ENCODE measurements at places on chromosomes 5 and 9. TPM values are rescaled to one million over a fixed set of nuclear protein-coding genes. Genes with fewer than 3 reads are reported as not detected.
A peak's percentile ranks its signal among the peaks of the same experiment; 100 is the strongest.

Gene QRFP
- total RNA-seq: not detected

Gene SLCO6A1
- not detected for total RNA-seq

Gene ELP1
- 41.9 TPM for total RNA-seq

Gene EIF4E1B
- total RNA-seq: not detected

Gene GALT
- 27.2 TPM for total RNA-seq

Gene SPINK6
- not detected for total RNA-seq

Gene SOHLH1
- not detected for total RNA-seq

Gene PCA3
- not detected for total RNA-seq

Gene ROPN1L
- total RNA-seq: 0.17 TPM

- H3K4me3 ChIP-seq: no peak overlapping the region
- H3K4me1 ChIP-seq: no peaks in the 10 kb centered on the region
- no peaks in the 10 kb centered on the region for H3K27me3 ChIP-seq
- H3K27ac ChIP-seq: no peak overlapping the region
- DNase-seq: no peak
Observed at GRCh38 chr5:82255844-82256243, 22.3 kb downstream of the RPS23 start.

- H3K36me3 ChIP-seq: no peaks in the 10 kb centered on the region
- H3K27me3 ChIP-seq: no peaks in the 10 kb centered on the region
- peak overlapping the region; percentile 81 for H3K27ac ChIP-seq
- H3K4me1 ChIP-seq: peaks cover 5% of the 10 kb centered on the region
- peak overlapping the region; percentile 16 for H3K4me3 ChIP-seq
Observed at GRCh38 chr9:1231998-1232919, 182.1 kb downstream of the DMRT2 start.

DNA sequence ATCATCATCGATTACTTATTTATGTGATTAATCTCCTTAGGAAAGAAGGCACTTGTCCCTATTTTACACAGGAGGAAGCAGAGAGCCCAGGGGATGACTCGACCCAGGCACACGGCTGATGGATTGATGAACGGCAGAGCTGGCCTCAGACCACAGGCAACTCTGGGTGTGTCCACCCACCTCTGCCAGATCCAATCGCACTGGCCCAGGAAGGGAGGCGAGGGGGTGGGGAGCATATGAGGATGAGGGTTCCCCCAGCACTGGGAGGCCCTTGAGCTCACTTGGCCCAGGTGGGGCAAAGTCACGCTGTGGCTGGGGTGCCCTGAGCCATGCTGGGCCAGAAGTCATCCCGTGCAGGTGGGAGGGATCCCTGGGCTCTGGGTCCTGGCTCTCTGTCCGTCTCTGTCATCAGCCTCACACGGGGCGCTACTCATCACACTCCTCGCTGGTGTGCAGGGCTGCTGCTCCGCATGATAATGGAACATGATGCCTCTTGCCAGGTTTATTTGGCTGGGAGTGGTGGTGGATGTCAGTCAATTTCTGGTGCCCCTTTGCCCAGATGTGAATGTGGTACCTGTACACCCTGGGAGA lies 160.1 kb downstream of the GAPVD1 start:
- no peaks in the 10 kb centered on the region for H3K4me1 ChIP-seq
- no peak for DNase-seq
- no peak overlapping the region for H3K27ac ChIP-seq
- H3K36me3 ChIP-seq: no peaks in the 10 kb centered on the region
- H3K4me3 ChIP-seq: no peak overlapping the region

DNA sequence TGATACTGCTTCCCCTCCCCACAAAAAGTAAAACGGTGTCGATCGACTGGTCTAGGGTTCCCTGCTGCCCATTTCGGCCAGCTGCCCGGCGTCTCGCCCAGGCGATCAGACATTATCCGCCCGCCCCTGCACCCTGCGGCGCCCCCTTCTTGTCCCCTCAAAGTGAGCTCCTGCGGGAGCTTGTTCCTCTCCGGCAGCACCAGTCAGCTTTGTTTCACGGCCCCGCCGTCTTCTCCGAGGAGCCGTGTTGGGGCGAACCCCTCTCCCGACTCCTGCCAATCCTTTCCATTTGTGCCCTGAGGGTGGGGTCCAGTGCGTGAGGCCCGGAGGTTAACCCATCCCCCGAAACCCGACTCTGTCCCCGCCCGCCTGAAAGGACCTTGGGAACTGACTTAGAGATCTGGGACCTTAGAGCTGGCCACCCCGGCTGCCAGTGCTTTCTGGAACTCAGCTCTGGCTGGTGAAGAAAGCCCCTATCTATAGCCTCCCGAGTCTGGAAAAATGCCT lies 518 bp downstream of the UBE2B start:
- DNase-seq: peak; percentile 51
- no peaks in the 10 kb centered on the region for H3K4me1 ChIP-seq
- peak overlapping the region; percentile 91 for H3K4me3 ChIP-seq
- H3K27me3 ChIP-seq: no peaks in the 10 kb centered on the region
- H3K36me3 ChIP-seq: peaks cover 3% of the 10 kb centered on the region
- peak overlapping the region; percentile 98 for H3K27ac ChIP-seq

- H3K27me3 ChIP-seq: no peaks in the 10 kb centered on the region
- no peak overlapping the region for H3K4me3 ChIP-seq
- peak; percentile 64 for DNase-seq
- H3K4me1 ChIP-seq: no peaks in the 10 kb centered on the region
Observed at GRCh38 chr9:129561594-129562281, 59.2 kb downstream of the C9orf50 start.

DNA sequence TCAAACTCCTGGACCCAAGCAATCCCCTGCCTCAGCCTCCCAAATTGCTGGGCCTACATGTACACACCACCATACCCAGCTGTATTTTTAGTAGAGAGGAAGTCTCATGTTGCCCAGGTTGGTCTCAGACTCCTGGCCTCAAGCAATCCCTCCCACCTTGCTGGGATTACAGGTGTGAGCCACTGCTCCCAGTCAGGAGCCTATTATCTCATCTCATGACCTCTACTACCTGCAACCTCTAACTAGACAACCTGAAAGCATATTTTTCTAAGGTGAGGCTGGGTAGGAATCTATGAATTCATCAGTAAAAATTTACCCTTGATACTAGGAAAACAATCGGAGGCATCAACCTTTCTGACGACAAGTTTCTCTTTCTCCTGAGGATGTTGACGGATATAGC lies 10.0 kb downstream of the FAM13B start:
- H3K27ac ChIP-seq: no peak overlapping the region
- DNase-seq: no peak
- no peaks in the 10 kb centered on the region for H3K36me3 ChIP-seq
- no peak overlapping the region for H3K4me3 ChIP-seq
- H3K27me3 ChIP-seq: no peaks in the 10 kb centered on the region
- no peaks in the 10 kb centered on the region for H3K4me1 ChIP-seq

DNA sequence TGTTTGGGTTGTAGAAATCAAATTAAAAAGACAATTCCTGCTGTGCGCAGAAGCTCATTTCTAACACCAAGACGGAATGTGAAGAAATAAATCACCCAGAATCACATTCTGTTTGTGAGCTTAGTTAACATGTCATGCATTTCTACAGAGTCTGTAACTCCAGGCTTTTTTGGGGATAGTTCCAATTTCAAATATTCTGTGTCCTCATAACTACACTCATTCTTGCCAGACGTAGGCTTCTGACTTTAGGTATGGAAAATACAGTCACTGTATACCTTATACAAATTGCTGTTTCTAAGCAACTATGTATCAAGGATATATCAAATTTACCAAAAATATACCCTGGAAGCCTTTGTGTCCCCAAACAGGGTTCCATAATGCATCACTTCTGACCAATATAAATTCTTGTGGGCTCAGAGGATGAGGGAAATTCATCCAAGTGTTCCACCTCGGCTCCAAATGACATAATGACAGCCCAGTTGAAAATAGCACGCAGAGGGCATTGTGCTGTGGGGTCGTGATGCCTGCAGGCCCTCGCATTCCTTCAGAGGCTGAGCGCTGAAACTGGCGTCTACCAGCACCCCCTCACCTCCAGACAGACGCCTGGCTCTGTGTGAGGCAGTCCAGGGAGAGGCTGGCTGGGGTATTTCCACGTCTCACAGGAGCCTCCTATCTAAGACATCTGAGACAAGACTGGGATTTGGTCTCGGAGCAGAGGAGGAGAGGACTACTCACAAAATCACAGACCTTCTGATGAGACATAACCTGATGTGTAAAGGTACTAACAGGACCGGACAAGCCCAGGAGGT lies 79.8 kb downstream of the KLF4 start:
- H3K27ac ChIP-seq: no peak overlapping the region
- H3K27me3 ChIP-seq: no peaks in the 10 kb centered on the region
- H3K4me3 ChIP-seq: no peak overlapping the region
- no peaks in the 10 kb centered on the region for H3K36me3 ChIP-seq
- no peak for DNase-seq

DNA sequence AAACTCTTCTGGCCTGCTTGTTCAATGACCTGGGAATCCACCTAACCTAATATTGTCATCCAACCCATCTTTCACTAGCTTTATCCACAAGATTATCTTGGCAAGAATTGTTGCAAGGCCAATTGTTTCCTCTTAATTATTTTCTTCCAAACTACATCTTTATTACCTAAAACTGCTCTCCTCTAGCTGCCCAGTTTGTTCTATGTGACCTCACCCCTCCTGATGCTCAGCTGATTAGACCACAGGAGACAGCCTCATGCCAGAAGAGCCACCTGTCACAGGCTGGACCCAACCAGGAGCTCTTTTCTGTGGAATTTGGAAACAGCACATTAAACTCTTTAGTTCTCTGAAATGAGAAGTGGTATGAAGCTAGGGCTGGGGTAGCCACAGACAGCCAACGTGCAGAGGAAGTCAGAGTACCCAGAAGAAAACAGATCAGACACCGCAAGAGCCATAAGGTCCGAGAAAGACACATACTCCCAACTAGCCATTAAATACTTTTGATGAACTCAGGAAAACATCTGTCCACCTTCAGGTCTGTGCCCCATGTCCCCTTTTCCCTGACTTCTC lies 12.0 kb downstream of the SAXO1 start:
- no peak overlapping the region for H3K27ac ChIP-seq
- no peaks in the 10 kb centered on the region for H3K36me3 ChIP-seq
- H3K27me3 ChIP-seq: peaks cover 4% of the 10 kb centered on the region
- H3K4me1 ChIP-seq: no peaks in the 10 kb centered on the region
- no peak overlapping the region for H3K4me3 ChIP-seq

DNA sequence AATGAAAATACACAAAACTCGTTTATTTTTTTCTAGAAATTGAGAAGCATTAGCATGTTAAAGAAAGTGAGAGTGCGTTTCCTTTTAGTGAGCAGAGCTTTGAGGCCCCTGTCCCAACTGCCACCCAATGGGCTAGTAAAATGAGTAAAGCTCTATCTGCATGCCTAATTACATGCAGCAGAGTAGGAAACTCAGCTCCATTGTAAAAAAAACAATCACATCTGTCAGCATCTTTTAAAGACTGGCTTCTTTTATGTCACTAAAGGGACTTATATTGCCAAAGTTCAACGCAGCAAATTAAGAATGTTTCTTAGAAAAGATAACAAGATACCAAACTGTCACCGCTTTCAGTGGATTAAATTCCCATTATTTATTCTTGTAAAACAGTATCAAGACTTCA lies 154.0 kb downstream of the SNCAIP start:
- H3K36me3 ChIP-seq: no peaks in the 10 kb centered on the region
- no peaks in the 10 kb centered on the region for H3K4me1 ChIP-seq
- no peak for DNase-seq
- H3K4me3 ChIP-seq: no peak overlapping the region

DNA sequence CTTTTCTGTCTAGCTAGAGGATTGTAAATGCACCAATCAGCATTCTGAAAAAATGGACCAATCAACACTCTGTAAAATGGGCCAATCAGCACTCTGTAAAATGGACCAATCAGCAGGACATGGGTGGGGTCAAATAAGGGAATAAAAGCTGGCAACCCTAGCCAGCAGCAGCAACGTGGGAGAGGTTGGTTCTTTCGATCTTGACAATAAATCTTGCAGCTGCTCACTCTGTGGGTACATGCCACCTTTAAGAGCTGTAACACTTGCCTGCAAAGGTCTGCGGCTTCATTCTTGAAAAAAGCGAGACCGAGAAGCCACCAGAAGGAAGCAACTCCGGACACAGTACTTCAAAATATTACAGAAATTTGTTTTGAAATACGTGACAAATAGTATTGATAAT lies 424.6 kb upstream of the CDH9 start:
- H3K4me3 ChIP-seq: no peak overlapping the region
- no peak for DNase-seq
- H3K27me3 ChIP-seq: no peaks in the 10 kb centered on the region
- no peaks in the 10 kb centered on the region for H3K4me1 ChIP-seq

DNA sequence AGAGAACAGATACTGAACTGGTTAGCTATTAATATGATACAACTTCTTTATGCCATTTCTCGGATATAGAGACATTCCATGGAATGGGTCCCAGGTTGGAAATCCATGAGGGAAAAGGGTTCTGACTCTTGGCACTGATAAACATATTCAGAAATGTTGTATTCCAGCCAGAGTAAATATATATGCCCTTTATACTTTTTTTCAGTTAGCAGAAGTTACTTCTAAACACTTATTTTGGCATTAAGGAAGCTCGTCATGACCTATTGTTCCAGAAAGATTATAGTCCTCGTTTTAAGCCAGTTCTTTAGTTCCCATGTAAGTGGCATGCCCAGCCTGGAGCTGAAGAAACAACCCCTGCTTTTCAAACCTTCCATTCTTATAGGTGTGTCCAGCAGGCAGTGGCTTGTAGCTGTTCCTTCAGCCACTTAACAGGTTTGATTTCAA lies 181.6 kb downstream of the CD180 start:
- no peaks in the 10 kb centered on the region for H3K36me3 ChIP-seq
- peaks cover 13% of the 10 kb centered on the region for H3K4me1 ChIP-seq
- H3K27ac ChIP-seq: no peak overlapping the region

DNA sequence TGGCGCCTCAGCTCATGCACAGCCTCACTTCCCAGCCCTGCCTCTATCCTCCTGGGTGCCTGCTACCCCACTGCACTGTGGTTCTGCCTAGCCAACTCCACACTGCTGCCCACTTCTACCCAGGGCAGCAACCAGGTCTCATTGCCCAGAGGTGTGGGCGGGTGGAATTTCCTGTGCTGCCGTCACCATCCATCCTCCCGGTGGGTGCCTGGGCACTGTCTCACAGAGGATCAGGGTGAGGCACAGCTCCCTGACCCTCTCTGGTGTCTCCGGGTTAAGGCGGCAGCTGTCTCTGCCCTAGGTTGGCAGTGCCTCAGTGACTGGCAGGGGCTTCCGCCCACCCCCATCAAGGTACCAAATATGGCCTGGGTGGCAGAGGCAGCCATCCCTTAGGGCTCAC lies 4.3 kb upstream of the MTMR12 start:
- no peak overlapping the region for H3K4me3 ChIP-seq
- no peak for DNase-seq
- H3K27ac ChIP-seq: no peak overlapping the region
- H3K4me1 ChIP-seq: no peaks in the 10 kb centered on the region
- H3K27me3 ChIP-seq: no peaks in the 10 kb centered on the region

GRCh38 chr9:100989731-100990130 lies 38.8 kb upstream of the PLPPR1 start:
- H3K27me3 ChIP-seq: no peaks in the 10 kb centered on the region
- H3K4me1 ChIP-seq: no peaks in the 10 kb centered on the region
- no peak overlapping the region for H3K4me3 ChIP-seq
- H3K27ac ChIP-seq: no peak overlapping the region

GRCh38 chr5:20522905-20523482 lies 535.0 kb upstream of the CDH18 start:
- H3K27ac ChIP-seq: no peak overlapping the region
- no peaks in the 10 kb centered on the region for H3K36me3 ChIP-seq
- no peak overlapping the region for H3K4me3 ChIP-seq

GRCh38 chr5:121366515-121366914 lies 485.2 kb upstream of the FTMT start:
- no peaks in the 10 kb centered on the region for H3K36me3 ChIP-seq
- H3K4me3 ChIP-seq: no peak overlapping the region
- H3K27ac ChIP-seq: no peak overlapping the region

All from fibroblast of lung (primary cell).